ENCODE measurements at places on chromosomes 13 and 19.

DNA sequence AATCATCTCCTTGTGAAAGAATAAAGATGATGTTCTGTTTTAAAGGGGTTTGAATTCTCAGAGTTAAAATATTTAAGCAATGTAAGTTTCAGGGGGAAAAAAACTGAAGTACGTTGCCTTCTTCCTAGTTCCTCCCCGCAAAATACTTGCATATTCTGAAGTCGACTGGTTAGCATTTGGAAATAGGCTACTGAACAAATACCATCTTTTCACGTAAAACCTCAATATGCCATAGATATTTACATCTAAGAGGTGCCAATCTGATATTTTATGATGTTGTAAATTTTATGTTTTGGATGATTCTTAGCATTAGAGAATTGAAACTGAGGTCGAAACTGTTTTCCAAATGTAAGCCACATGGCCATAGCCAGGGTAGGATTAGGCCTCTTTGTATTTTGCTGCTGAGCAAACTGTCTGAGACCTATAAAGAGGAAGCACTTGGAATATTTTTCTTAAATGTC is 138.3 kb downstream of the FLT1 start:
- DNase-seq = no peak

DNA sequence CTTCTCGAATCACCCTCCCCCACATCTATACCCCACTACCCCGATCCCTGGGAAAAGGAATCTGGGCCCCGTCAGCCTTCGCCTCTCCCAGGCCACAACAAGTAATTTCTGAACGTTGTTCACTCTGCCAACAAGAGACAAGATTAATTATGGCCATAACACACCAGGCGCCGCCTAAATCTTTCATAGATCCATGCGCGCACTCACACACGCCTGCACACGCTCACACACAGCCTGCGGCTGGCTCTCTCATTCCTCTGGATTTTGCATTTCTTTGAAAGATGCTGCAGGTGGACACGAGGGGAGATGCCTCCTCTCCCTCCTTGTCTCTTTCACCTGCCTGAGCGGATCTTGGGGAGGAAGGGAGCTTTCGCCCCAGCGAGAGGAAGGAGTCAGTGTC is 17.1 kb downstream of the ZNRF4 start:
- no peak for DNase-seq

- DNase-seq = no peak
Measured at GRCh38 chr13:59681636-59682311, 482.0 kb downstream of the DIAPH3 start.

GRCh38 chr13:23644126-23644419 is 73.9 kb downstream of the TNFRSF19 start:
- no peak for DNase-seq

DNA sequence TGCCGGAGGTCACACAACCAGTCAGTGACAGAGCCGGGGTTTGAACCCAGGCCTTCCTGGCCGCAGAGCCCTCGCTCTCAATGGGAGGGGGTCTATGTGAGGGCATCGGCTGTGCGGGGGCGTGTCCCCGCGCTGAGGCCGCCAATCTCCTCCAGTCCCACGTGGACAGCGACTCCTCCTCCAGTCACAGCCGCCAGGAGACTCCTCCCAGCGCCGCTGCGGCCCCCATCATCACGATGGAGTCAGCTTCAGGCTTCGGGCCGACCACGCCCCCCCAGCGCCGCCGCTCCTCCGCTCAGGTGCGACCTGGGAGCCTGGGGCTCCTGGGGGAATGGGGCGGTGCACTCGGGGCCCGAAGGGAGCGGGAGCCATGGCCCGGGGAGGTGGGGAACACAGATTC is 6.0 kb downstream of the SPRED3 start:
- DNase-seq = no peak

GRCh38 chr13:27919659-27919933 is 204 bp upstream of the PDX1 start:
- peak; percentile 92 for DNase-seq

DNA sequence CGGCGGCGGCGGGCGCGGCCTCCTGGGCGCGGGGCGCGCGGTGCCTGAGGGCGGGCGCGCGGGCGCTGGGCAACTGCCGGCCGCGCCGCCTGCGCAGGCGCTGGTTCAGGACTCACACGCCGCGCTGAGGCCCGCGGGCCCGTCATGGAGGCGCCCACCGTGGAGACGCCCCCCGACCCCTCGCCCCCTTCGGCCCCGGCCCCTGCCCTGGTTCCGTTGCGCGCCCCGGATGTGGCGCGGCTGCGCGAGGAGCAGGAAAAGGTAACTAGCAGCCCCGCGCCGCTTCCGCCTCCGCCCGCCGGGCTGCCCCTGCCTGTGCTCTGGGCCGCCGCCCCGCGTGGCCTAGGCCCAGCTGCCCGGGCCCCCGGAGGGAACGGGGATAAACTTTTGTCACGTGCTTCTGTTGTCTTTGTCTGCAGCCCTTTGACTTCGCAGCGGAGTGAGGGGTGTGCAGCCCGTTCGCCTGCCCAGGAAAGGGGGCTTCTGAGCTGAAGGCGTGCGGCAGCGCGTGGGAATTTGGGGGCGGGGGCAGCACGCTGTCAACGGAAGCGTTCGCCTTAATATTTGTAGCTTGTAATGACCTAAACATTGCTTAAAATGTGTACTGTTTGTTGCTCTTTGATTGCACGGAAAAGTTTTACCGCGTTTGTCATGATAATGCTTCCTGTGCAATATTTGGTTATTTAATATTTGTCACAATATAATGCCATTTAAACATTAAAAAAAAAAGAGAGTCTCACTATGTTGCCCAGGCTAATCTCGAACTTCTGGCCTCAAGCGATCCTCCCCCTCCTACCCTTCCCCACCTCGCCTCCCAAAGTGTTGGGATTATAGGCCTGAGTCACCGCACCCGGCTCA is 594 bp downstream of the URI1 start:
- peak; percentile 50 for DNase-seq

GRCh38 chr19:7869910-7870511 is 4.2 kb downstream of the PRR36 start:
- no peak for DNase-seq

- peak; percentile 33 for DNase-seq
Measured at GRCh38 chr13:74597526-74597925, 463.3 kb upstream of the KLF12 start.

DNA sequence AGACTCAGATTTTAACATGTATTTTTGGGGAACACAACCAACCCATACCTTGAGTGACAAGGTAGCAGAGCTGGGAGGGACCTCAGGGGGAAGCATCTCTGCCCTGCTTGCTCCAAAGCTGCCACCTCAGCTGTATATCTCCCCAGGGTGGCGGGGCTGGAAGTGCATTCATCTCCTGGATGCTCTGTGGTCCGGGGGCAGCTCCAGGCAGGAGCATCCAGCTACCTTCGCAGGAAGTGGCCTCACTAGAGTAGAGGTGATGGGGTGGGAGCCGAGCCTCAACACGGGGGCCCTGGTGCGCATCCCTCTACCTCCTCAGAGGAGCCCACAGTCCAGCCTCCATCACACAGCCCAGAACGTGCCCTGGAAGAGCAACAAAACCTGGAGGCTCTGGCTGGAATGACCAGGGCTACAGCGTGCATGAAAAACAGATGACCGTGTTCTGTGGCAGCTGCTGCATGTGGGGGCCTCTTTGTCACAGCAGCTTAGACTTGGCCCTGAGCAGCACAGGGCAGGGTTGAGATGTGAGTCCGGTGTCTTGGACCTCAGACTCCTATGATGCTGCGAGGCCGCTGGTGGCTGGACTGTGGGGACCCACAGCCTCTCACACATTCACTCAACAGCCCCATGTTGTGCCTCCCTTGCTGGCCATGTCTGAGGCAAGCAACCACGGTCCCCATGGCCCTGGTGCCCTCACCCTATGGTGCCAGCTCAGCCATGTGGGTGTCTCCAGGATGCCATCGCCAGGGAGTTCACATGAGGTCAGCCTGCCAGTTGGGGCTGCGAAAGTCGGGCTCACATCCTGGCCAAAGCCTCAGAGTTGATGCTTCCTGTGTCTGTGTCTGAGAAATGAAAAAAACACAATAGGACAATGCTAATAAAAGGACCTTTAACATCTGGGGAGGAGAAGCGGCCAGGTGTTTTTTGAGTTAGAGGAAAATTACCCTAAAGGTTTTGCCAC is 17.1 kb upstream of the GAS6 start:
- DNase-seq = no peak

DNA sequence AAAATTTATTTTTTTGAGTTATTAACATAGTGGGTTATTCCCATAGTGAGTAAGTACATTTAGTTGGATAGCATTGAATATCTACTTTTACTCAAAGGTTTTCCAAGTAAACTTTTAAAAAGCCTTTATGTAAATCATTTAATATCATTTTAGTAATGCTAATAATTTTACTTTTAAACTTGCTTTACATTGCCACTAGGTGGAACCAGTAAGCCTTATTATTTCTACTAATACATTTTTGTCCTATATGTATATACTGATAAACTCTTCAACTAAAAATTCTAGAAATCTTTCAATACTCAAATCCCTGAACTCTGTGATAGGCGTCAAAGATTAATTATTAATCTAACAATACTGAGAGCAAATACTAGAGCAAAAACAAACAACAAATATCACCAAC is 1709.2 kb upstream of the PCDH20 start:
- peak; percentile 33 for DNase-seq

GRCh38 chr13:41561170-41561569 is 103.8 kb downstream of the RGCC start:
- no peak for DNase-seq

DNA sequence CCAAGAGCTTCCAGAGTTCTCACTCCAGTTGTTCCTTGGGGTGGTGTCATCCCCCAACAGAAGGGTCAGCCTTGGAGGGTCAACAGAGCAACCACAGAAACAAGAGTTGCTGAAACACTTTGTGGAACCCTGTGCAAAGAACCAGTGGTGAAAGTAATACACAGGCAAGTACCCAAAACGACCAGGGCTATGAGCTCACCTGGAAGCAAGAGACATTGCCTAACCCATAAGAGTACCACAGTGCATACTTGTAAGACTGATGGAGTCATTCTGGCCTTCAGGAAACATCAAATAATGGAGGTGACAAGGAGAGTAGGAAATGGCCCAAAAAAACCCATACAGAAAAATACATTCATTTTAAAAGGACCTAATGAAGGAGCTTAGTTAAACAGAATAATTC is 184.3 kb upstream of the TSC22D1 start:
- DNase-seq = no peak

DNA sequence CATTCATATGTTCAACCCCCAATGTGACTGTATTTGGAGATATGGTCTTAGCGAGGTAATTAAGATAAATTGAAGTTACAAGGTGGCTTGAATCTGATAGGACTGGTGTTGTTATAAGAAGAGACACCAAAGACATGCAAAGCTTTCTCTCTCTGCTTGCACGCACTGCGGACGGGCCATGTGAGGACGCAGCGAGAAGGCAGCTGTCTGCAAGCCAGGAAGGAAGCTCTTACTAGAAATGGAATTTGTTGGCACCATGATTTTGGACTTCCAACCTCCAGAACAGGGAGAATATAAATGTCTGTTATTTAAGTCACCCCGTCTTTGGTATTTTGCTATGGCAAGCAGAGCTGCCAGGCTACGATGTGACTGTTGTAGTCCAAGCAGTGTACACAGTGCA is 4.8 kb downstream of the DLEU7 start:
- DNase-seq = no peak

DNA sequence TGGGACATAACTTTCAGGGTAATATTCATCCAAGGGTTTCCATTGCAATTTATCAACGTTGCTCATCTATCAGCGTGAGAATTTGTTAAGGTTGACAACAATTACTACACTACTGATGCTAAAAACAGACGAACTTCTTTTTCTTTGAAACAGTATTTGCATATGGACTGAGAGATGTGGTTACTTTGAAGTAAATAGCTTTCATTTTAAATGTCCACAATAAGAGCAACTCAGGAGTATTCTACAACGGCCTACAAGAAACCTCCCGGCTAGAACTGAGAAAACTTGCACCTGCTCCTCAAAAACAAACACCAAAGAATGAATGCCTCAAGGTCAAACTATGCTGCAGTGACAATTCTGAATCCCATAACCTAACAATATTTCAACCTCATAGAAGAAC is 238.4 kb downstream of the IRS2 start:
- DNase-seq = no peak

DNA sequence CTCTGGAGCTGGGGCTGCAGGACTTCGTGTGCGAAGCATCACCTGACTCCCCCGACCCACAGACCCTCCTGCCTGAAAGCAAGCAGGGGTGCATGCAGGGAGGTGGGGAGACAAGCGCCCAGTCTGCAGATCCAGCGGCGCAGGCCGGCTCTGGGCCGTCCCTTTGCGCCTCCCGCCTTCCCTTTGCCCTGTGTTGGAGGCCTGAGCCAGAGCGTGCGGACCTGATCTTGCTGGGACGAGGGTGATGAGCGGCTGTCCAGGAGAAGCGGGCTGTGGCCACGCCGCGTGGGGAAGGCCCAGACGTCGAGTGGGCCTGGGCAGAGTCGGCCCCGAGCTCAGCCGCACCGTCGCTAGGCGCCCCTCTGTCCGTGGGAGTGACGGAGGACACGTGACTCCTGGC is 5.3 kb upstream of the GRTP1 start:
- DNase-seq = no peak

GRCh38 chr19:37990362-37990761 is 83.4 kb downstream of the SIPA1L3 start:
- DNase-seq = no peak

DNA sequence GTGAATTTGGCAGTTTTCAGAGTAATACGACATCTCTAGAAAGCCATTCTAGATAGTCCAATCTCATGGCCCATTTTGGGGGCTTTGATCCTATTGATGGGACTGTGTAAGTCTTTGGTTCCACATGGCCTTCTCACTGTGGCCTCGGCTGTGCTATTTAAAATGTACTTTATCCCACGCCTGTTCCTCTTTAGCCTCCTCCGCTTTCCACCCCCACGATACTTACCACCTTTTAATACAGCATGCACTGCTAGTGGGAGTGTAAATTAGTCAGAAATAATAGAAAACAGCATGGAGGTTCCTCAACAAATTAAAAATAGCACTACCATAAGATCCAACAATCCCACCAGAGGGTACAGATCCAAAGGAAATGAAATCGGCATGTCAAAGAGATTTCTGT is 28.3 kb upstream of the CEBPG start:
- no peak for DNase-seq

DNA sequence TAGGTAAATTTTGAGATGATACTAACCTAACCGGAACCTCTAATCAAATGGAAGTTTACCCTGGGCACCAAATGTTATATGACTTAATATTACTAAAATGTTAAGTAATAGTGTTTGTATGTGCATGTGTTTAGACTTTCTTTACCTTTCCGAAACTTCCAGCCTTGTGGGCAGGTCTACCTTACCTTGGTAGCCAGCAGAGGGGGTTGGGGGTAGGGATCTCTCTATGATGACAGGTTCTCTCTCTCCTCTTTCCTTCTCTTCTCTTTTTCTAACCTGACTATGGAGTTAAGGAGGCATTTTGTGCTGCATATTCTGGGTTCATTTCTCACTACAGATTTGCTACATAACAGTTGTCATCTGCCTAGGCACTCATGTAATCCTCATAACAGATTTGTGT is 6.8 kb upstream of the FRY start:
- DNase-seq = no peak
